ENCODE measurements at places on chromosomes 12 and 14. TPM values are rescaled to one million over a fixed set of nuclear protein-coding genes. Genes with fewer than 3 reads are reported as not detected.

The C12orf57 gene
- 89.7 TPM for total RNA-seq

The RNF212B gene
- total RNA-seq, result not detected

The CLEC2B gene
- total RNA-seq, result 26.7 TPM

The PLBD1 gene
- not detected for total RNA-seq

- H3K4me1 ChIP-seq, result no peaks in the 10 kb centered on the region
- no peak for DNase-seq
- H3K27me3 ChIP-seq, result no peaks in the 10 kb centered on the region
- H3K36me3 ChIP-seq, result peaks cover 4% of the 10 kb centered on the region
Observed at GRCh38 chr12:32217354-32218310, 111.0 kb downstream of the BICD1 start.

- H3K27me3 ChIP-seq, result peaks cover 21% of the 10 kb centered on the region
- no peak overlapping the region for H3K27ac ChIP-seq
- H3K4me1 ChIP-seq, result no peaks in the 10 kb centered on the region
- H3K4me3 ChIP-seq, result no peak overlapping the region
- no peaks in the 10 kb centered on the region for H3K36me3 ChIP-seq
- DNase-seq, result no peak
Observed at GRCh38 chr12:107967170-107967569, 161.9 kb upstream of the WSCD2 start.

- H3K36me3 ChIP-seq, result no peaks in the 10 kb centered on the region
- DNase-seq, result no peak
- H3K4me1 ChIP-seq, result peaks cover 16% of the 10 kb centered on the region
- no peak overlapping the region for H3K27ac ChIP-seq
Observed at GRCh38 chr12:27524839-27525753, 1.1 kb downstream of the PPFIBP1 start.

DNA sequence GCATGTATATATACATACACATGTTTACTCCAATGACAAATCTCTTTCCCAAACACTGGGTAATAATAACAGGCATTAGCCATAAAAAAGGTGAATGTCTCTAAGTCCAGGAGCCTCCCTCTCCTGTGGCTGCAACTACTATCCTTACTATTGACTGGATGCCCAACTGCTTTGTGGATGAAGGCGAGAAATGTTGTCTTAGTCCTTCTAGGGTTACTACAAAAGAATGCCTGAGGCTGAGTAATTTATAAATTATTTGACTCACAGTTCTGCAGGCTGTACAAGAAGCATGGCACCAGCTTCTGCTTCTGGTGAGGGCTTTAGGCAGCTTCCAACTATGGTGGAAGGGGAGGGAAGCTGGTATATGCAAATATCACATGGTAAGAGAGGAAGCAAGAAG, 366.0 kb upstream of the DDHD1 start:
- no peaks in the 10 kb centered on the region for H3K27me3 ChIP-seq
- no peaks in the 10 kb centered on the region for H3K4me1 ChIP-seq
- H3K36me3 ChIP-seq, result peaks cover 4% of the 10 kb centered on the region

GRCh38 chr14:66652525-66653106, 144.7 kb downstream of the GPHN start:
- H3K4me1 ChIP-seq, result peaks cover 6% of the 10 kb centered on the region
- no peak overlapping the region for H3K4me3 ChIP-seq
- no peak for DNase-seq
- no peaks in the 10 kb centered on the region for H3K27me3 ChIP-seq

- H3K4me3 ChIP-seq, result peak overlapping the region; percentile 99
- H3K4me1 ChIP-seq, result peaks cover 31% of the 10 kb centered on the region
- no peaks in the 10 kb centered on the region for H3K27me3 ChIP-seq
- no peak for DNase-seq
- H3K27ac ChIP-seq, result peak overlapping the region; percentile 100
- peaks cover 36% of the 10 kb centered on the region for H3K36me3 ChIP-seq
Observed at GRCh38 chr14:22919601-22919921, 612 bp upstream of the RBM23 start.

GRCh38 chr12:93116632-93117031, 187.5 kb upstream of the EEA1 start:
- peaks cover 9% of the 10 kb centered on the region for H3K27me3 ChIP-seq
- no peak overlapping the region for H3K4me3 ChIP-seq

DNA sequence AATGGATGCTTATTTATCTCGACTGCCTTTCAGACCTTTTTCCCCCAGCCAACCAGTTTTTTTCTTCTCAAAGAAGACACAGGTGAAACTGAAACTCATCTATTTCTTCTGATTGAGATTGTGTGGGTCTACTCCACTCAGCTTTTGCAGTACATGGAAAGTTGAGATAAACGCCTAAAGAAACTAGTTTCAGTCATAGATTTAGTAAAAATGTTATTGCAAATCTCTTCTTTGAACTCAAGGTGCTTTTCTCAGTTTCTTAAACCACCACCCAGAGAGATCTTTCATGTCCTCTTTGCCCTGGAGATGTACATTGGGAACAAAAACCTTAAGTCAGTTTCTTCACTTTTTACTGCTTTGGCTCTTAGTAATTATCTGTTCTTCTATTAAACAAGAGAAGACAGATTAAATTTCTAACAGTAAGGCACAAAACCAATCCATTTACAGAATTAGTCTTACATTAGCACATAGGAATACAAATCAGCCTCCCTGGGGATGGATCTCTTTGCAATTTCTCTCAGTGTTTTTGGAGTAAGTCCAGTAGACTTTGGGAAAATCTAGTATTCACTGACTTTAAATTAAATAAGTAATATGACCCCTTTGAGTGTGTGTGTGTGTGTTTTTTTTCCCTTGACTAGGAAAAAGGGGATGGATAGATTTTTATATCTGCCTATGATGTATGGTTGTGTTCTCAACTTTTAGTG, 11.6 kb downstream of the FBXW8 start:
- no peak for DNase-seq
- H3K4me1 ChIP-seq, result peaks cover 55% of the 10 kb centered on the region
- H3K27me3 ChIP-seq, result no peaks in the 10 kb centered on the region
- H3K36me3 ChIP-seq, result no peaks in the 10 kb centered on the region
- H3K27ac ChIP-seq, result peak overlapping the region; percentile 40

GRCh38 chr12:46548605-46549071, 176.1 kb upstream of the SLC38A2 start:
- peaks cover 55% of the 10 kb centered on the region for H3K4me1 ChIP-seq
- no peak for DNase-seq
- no peaks in the 10 kb centered on the region for H3K27me3 ChIP-seq
- H3K27ac ChIP-seq, result peak overlapping the region; percentile 83
- H3K4me3 ChIP-seq, result peak overlapping the region; percentile 24

GRCh38 chr12:54259194-54260011, 20.5 kb downstream of the CBX5 start:
- H3K4me1 ChIP-seq, result peaks cover 9% of the 10 kb centered on the region
- no peaks in the 10 kb centered on the region for H3K27me3 ChIP-seq
- DNase-seq, result peak; percentile 67
- peak overlapping the region; percentile 34 for H3K4me3 ChIP-seq
- no peak overlapping the region for H3K27ac ChIP-seq
- peaks cover 5% of the 10 kb centered on the region for H3K36me3 ChIP-seq

DNA sequence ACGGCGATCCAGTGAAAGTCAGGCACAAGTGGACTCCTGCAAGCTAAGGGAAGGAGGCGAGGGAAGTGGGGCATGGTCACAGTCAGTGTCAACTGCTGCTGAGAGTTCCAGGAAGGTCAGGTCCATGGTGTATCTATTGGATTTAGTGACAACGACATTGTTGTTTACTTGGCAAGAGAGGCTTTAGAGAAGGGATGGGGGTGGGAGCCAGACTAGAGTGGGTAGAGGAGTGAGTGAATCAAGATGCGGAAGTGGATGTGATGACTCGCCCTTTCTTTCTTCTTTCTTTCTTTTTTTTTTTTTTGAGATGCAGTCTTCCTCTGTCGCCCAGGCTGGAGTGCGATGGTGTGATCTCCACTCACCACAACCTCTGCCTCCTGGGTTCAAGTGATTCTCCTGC, 12.5 kb downstream of the P2RX7 start:
- peaks cover 14% of the 10 kb centered on the region for H3K36me3 ChIP-seq
- DNase-seq, result no peak
- peak overlapping the region; percentile 85 for H3K4me3 ChIP-seq
- H3K4me1 ChIP-seq, result peaks cover 48% of the 10 kb centered on the region
- no peaks in the 10 kb centered on the region for H3K27me3 ChIP-seq

GRCh38 chr12:56631790-56632700, 1.9 kb upstream of the BAZ2A start:
- peak; percentile 85 for DNase-seq
- H3K36me3 ChIP-seq, result peaks cover 6% of the 10 kb centered on the region
- H3K27ac ChIP-seq, result peak overlapping the region; percentile 97
- no peaks in the 10 kb centered on the region for H3K27me3 ChIP-seq
- H3K4me1 ChIP-seq, result peaks cover 70% of the 10 kb centered on the region

GRCh38 chr12:130870442-130871285, 1.2 kb upstream of the RAN start:
- H3K4me1 ChIP-seq, result peaks cover 24% of the 10 kb centered on the region
- H3K27ac ChIP-seq, result peak overlapping the region; percentile 82
- peak; percentile 86 for DNase-seq

- no peaks in the 10 kb centered on the region for H3K27me3 ChIP-seq
- H3K36me3 ChIP-seq, result no peaks in the 10 kb centered on the region
- H3K27ac ChIP-seq, result no peak overlapping the region
- peaks cover 5% of the 10 kb centered on the region for H3K4me1 ChIP-seq
Observed at GRCh38 chr12:90061809-90062208, 353.2 kb upstream of the ATP2B1 start.

DNA sequence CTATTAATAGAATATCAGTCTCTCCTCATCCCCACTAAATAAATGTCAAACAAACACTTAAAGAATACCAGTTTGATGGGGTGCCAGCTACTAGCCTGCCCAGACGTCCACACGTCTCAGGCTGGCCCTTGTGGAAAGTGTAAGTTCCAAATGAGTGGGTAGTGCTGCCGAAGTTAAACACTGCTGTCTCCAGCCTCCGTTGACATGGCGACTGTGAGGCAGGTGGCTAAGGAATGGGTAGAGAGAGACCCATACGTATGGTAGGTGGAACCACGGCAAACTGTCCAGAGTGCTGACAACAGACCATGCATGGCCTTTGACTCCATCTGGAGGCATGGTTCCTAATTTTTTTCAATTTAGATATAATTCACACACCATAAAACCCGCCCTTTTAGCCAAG, 37.9 kb downstream of the PITPNM2 start:
- H3K27ac ChIP-seq, result no peak overlapping the region
- no peaks in the 10 kb centered on the region for H3K27me3 ChIP-seq
- DNase-seq, result peak; percentile 20
- H3K4me1 ChIP-seq, result peaks cover 24% of the 10 kb centered on the region
- H3K36me3 ChIP-seq, result no peaks in the 10 kb centered on the region
- H3K4me3 ChIP-seq, result no peak overlapping the region
